ENCODE measurements at places on chromosomes 7 and 10. TPM values are rescaled to one million over a fixed set of nuclear protein-coding genes. Genes with fewer than 3 reads are reported as not detected.

OAT gene
- 178 TPM for total RNA-seq

EBF3 gene
- total RNA-seq: not detected

SEMA3C gene
- 223 TPM for total RNA-seq

MDFIC gene
- total RNA-seq: 73.0 TPM

KCND2 gene
- 9.6 TPM for total RNA-seq

ACTL6B gene
- not detected for total RNA-seq

SH2D4B gene
- total RNA-seq: 0.29 TPM

BET1 gene
- total RNA-seq: 29.9 TPM

C10orf105 gene
- total RNA-seq: under 0.01 TPM

PWWP2B gene
- 12.0 TPM for total RNA-seq

LDB1 gene
- total RNA-seq: 72.9 TPM

ADCYAP1R1 gene
- not detected for total RNA-seq

SORBS1 gene
- total RNA-seq: 0.44 TPM

FOXI2 gene
- total RNA-seq: not detected
